Stimulated activated CD8-positive, alpha-beta memory T cell treated with anti-CD3 and anti-CD28 coated beads, Interleukin-2, amount 100 ng/mL, for 1 hour (primary cell): ENCODE measurements at places on chromosomes 2 and 18.

GRCh38 chr2:99863903-99864270, 278.5 kb downstream of the AFF3 start:
- DNase-seq = no peak

GRCh38 chr2:64808754-64809153, 155.0 kb upstream of the SERTAD2 start:
- DNase-seq = no peak

DNA sequence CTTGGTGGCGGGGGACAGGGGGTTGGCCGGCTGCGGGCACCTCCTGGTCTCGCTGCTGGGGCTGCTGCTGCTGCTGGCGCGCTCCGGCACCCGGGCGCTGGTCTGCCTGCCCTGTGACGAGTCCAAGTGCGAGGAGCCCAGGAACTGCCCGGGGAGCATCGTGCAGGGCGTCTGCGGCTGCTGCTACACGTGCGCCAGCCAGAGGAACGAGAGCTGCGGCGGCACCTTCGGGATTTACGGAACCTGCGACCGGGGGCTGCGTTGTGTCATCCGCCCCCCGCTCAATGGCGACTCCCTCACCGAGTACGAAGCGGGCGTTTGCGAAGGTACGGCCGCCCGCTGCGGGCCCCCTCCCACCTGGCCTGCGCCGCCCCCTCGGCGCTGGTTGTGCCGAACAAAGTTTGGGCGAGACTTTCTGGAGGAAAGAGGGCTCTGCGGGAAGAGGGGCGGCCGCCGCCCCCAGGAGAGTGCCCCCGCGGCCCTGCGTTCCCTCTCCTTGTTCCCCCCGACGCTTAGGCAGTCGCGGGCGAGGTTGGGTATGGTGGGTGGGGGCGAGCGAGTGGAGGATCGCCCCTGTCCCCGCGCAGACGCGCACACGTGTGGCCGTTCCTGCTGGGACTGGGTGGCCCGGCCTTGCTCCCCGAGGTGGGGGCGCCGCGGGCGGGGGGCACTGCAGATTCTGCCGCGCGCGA, 866 bp downstream of the CRIM1 start:
- no peak for DNase-seq

- no peak for DNase-seq
These were observed at the start of gene COL6A3 for GRCh38 chr2:237413777-237414661. TSS of gene COL6A3 (minus strand) at chr2:237414164. CDS start at chr2:237396817, 17,347 bp downstream.

DNA sequence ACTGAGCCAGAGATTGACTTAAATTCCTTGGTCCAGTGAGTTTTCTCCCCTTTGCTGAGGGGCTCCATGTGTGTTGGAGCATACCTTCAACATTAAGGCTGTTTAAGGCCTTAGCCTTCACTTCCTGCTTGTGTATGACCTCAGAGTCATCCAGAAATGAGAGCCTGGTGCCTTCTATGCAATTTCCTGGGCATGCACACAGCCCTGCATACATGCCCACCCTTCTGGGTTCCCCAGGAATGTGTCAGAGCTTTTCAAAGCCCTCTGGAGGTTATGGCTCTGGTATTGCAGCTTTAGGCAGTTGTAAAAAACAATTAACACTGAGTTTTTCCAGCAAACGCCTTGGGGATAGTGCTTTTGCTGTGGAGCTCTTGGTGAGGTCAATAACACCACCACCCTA, 16.7 kb downstream of the IL1R1 start:
- no peak for DNase-seq

- DNase-seq = no peak
These were observed 377.2 kb downstream of the SOX11 start for GRCh38 chr2:6069381-6069780.
